Left ventricle myocardium inferior (tissue), 1 donor: ENCODE measurements at places on chromosomes 4 and X.

DNA sequence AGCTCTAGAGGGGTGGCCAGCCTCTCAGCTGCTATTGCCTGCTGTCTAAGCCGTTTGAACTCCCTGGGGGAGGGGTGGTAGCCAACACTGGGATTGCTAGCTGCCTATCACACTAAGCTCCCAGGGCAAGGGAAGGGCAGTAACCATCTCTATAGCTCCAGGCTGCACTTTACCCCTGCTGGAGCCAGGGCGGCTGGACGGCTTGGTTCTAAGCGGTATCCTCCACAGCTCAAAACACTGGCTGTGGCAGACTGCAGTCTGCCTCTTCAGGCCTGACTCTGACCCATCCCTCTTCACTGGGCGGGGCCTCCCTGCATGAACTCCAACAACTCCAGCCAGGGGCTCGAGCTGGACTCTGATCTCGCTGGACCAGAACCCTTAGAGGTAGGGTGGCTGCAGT is 55.3 kb upstream of the GNRHR start:
- DNase-seq: no peak

DNA sequence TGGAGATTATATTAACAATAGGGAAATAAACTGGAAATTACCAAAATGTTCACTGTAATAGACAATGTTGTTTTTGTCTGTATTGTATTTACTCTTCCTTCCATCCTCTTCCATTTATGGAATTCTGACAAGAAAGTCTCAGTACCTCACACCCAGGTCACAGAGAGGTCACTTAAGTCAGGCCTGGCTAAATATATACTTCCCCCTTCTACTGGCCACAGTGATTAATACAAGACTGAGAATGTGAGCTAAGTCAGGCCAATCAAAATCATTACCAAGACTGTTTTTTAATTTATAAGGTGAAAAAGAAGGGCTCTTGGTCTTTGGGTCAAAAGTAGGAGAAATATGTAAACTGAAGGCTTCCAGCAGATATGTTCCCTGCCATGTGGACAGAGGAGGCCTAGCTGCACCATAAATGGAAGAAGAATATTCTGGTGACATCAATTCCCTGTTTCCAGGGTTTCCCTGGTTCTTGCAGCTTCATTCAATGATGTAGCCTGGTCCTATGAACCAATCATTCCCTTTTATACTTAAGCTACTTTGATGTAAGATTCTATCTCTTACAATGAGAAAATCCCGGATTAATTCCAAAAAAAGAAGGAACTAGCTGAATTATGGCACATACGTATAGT is 64.3 kb downstream of the LRBA start:
- DNase-seq: no peak

GRCh38 chr4:86508436-86508835 is 85.7 kb upstream of the PTPN13 start:
- no peak for DNase-seq

DNA sequence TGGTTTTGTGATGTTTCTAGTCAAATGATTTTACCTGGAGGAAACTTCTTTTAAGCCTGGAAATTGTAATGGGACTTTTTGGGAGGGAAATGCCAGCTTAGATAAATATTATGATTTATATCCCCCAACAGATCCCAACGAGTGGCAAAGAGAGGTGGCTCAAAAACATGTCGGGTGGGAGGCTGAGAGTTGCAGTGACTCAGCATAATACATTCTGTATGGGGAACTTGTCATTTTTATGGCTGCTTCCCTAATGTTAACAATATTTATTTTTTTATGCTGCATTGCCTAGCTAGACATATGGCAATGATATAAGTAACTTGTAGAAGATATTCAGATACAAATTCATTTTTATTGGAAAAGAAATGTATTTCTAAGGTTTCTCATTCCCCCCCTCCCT is 219.0 kb downstream of the ARHGAP10 start:
- DNase-seq: no peak

DNA sequence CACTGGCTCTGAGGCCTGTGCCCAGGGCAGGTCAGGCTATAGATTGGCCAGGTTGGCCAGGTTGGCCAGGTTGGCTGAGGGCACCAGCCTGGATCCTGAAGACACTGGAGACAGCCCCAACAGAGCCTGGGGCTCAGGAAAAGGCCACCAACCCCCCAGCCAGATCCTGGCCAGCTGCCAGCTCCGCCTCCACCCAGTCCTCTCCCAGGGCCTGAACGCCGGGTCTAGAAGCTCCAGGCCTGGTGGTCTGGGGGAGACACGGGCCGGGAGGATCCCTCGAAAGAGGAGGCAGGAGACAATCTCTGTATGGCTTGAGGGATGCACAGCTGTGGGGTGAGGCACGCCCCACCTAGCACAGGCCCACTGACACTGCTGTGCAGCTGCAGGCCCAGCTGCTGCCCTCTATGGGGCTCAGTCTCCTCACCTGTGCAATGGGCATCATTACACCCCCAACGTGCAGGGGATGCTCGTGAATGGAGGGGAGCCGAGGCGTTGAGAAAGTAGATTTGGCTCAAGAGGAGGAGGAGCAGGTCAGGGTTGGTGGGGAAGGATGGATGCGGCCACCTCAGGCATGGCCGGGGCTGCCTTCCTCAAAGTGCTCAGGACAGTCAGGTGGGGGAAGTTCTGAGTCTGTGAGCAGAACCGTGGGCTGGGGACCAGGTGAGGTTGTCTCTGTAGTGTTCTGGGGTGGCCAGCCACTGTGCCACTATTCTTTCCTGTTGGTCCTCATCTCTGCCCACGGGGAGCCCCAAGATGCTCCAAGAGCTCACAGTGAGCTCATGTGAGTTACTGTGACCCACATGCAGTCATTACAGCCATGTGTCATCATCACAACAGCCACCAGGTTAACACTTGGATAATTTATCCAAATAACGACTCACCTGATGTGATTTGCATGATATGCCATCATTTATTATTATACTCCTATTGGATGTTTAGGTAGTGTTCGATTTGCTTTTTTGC is 10.8 kb upstream of the GAGE10 start:
- DNase-seq: no peak

DNA sequence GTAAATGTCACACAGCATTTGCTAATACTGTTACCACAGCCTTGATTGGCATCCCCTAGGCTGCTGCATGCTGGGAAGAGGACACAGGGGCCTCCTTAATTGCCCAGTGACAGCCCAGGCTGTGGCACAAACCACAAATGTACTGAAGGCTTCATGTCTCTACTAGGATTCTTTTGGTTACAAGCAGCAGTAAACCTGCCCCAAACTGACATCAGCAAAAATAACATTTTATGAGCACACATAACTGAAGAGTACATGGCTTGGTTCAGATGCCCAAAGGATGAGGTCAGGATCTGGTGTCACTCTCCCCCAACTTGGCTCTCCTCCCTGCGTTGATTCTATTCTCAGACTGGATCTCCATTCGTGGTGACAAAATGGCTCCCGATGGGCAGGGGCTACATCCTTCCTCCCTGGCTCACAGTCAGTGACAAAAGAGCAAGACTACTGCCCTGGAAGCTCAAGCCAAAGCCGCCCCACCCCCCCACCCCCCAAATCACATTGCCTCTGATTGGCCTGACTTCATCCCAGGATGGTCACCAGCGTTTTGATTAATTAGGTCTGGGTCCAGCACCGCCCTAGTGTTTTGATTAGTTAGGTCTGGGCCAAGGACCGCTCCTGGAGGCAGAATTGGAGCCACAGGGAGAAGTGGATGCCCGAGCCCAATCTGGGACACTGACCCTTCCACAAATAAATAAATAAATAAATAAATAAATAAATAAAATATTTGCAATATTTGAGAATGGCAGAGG is 180.5 kb upstream of the RBPJ start:
- no peak for DNase-seq

GRCh38 chr4:13285336-13285735 is 198.8 kb downstream of the RAB28 start:
- no peak for DNase-seq

GRCh38 chrX:24988314-24988713 is 27.5 kb downstream of the ARX start:
- no peak for DNase-seq
